ENCODE measurements at places on chromosomes 6 and 20.

GRCh38 chr20:11457488-11457887 lies 460.2 kb upstream of the BTBD3 start:
- no peak for DNase-seq

DNA sequence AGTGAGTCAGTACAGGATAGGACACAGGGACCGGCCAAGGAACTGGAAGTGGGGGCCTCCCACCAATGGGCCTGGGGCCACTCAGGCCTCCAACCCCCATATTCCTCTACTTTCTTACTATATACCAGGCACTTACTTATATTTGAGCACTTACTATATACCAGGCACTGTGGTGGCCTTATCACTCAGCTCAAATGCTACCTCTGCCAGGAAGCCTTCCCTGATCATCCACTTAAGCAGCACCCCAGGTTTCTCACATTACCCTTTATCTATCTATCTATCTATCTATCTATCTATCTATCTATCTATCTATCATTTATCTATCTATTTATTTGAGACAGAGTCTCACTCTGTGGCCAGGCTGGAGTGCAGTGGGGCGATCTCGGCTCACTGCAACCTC lies 12.3 kb upstream of the UBE2V1 start:
- no peak for DNase-seq

GRCh38 chr6:135002229-135002844 lies 52.3 kb downstream of the HBS1L start:
- DNase-seq, result no peak

DNA sequence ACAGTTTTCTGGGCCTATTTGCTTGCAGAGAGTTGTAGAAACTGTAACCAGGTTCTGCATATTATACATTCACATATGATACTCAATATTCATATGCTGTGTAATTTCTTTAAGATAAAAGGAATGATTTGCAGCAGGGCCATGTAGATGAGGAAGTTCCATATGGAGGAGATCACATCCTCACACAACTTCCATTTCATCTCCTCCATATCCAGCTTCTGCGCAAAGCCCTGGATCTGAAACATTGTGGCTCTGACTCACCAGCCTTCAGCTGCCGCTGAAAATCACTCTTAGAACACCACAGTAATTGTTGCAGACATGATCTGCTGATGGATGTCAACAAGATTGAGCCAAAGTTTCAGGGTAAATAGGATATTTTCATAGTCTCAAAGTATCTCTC lies 57.7 kb downstream of the PXDC1 start:
- DNase-seq, result no peak

DNA sequence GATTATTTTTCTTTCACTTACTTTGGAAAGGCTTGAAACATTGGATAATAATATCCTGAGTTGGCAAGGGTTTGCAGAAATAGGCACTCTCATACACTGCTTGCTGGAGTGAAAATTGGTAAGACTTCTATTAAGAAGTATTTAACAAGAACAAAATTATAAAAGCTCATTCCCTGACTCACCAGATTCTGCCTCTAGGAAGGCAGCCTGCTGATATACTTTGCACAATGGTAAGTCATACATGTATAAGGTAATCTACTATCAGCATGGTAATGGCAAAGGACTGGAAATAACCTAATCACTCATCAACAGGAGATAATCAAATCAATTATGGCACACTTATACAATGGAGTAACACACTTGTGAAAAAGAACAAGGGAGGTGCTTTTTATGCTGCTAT lies 85.8 kb downstream of the PLCG1 start:
- no peak for DNase-seq

DNA sequence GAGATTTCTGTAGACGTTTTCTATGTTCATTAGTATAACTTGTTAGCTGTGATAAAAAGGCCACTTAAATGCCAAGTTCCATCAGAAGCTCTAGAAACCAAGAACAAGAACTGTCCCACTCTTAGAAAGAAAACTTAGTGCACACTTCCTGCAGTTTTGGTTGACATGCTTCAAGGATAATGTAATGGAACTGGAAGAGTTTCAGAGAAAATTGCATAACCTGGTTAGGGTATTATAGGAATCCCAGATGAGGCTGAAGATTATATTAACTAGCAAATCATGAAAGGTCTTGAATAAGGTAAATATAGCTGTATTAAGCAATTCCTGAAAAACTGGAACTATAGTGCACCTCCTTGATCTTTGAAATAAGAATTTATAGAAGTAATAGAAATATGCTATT lies 1.8 kb upstream of the PHACTR2 start:
- DNase-seq, result no peak

- DNase-seq, result no peak
These were observed 44.6 kb downstream of the SYNJ2 start for GRCh38 chr6:158026054-158026900.

GRCh38 chr20:33976959-33977358 lies 16.8 kb upstream of the RALY start:
- DNase-seq, result no peak

- no peak for DNase-seq
These were observed 579.1 kb downstream of the DHX35 start for GRCh38 chr20:39541136-39541803.

- no peak for DNase-seq
These were observed 411.8 kb downstream of the SYNE1 start for GRCh38 chr6:152225241-152225934.

DNA sequence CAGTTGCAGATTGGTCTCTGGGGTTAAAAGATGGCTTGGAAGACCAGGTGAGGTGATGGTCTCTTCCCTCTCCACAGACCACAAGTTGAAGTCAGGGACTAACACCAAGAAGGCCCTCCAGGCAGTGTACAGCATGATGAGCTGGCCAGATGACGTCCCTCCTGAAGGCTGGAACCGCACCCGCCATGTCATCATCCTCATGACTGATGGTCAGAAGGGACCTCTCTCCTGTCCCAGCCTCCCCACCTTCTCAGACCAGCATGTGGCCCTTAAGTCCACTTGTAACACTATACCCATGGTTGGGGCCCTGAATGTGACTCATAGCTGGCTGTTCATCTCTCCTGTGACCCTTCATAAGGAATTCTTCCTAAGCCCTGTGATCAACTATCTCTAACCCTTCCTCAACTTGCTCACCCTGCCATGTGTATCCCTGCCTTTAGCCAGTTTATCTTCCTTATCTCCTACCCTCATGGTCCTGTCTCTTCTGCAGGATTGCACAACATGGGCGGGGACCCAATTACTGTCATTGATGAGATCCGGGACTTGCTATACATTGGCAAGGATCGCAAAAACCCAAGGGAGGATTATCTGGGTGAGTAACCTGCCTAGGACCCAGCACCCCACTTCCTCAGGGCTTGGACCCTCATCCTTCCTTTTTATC lies 3.0 kb downstream of the CFB start:
- no peak for DNase-seq

DNA sequence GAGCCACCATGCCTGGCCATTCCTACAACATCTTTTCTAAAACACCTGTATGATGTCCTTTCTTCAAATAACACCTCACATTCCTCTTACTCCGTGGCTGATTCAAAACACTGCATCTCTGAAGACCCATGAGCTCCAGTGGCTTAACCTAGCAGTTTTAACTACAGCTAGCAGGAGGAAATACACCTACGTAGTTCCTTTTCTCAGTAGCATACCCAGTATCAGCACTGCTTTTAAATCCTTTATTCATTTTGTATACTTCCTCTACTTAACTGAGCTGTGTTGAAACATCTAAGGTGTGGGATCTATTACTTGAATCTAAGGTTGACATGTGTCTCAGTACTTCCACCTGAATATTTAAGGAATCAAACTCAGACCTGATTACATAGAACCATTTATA lies 113.6 kb upstream of the CCDC28A start:
- no peak for DNase-seq

GRCh38 chr6:84920021-84920420 lies 155.6 kb upstream of the TBX18 start:
- no peak for DNase-seq

GRCh38 chr6:146770965-146771735 lies 172.4 kb downstream of the ADGB start:
- no peak for DNase-seq

DNA sequence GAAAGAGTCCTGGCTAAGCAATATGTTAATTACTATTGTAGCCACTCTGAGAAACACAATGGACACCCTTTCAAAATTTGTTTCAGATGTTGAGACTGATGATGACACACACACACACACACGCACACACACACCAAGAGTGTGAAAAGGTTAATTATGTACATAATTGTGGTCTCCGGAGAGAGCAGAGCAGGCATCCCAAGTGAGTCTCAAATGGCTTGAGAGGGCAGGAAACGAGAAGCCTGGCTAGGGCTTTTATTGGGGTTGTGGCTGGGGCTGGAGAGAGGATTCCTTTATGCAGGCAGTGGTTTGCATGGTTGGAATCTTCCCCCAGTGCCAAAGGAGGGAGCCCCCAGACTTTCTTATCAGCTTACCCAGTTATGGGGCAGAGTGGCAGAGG lies 38.2 kb upstream of the NKX2-4 start:
- DNase-seq, result no peak

GRCh38 chr20:38117635-38118034 lies 47.4 kb downstream of the TGM2 start:
- DNase-seq, result no peak

GRCh38 chr6:99467509-99468106 lies 42.5 kb upstream of the PNISR start:
- DNase-seq, result no peak
